ENCODE measurements at places on chromosomes 7 and 10.
A peak's percentile ranks its signal among the peaks of the same experiment; 100 is the strongest.

DNA sequence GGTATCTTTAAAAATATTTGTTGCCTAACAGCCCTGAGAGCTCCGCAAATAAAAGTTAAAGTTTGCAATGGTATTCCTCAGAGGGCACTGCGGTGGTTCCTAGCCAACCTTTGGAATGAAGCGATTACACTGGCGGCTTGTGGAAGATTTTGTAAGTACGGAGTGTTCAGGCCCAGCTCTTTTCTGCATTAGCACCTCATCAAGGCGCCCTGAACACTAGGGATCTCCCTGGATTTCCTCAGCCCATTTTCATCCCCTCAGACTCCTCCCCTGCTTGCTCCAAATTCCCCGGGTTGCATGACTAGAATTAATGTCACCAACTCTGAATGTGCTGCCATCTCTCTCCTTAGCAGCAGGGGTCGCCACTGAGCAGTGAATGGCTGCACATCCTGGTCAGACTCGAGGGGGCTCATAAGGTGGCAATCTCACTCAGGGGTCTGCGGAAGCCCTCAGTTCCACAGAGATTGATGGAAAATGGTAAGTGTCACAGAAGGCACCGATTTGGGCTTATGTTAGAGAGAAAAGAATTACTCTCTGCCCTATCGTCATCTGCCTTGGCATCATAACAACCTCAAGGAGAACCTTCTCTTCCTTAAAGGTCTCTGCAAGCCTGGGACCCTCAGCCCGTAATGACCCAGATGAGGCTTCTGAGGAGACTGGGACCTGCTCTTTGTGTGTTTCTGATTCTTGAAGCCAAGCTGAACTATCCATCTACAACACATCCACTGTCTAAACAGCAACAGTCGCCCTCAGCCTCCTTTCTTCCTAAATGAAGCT is 262.8 kb upstream of the AOAH start:
- DNase-seq, result peak; percentile 35

- no peak for DNase-seq
These were observed 2.0 kb downstream of the GFRA1 start for GRCh38 chr10:116270771-116271592.

- DNase-seq, result no peak
These were observed 32.6 kb downstream of the PHF14 start for GRCh38 chr7:11006291-11006690.

- DNase-seq, result peak; percentile 50
These were observed 2.3 kb upstream of the NOS3 start for GRCh38 chr7:150988230-150989226.

DNA sequence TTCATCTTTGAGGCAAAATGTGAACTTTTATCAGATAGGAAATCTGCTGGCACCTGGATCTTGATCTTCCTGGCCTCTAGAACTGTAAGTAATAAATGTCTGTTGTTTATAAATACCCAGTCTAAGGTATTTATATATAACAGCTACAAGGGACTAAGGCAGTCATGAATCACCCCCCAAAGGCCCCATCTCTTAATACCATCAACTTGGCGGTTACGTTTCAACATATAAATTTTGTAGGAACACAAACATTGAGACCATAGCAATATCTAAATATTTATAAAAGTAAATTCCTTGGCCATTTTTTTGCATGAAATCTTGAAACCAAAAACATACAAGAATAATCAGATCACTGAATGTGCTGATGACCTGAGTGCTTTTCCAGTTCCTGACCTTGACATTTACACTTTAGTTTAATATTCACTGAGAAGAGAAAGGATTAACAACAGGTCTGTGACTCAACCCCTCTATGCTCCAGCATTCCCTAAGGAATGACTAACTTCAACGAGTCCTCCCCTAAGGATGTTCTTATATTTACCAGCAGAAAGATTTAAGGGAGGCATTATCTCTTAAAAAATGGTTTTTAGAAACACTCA is 1438.5 kb upstream of the CELF2 start:
- DNase-seq, result no peak

DNA sequence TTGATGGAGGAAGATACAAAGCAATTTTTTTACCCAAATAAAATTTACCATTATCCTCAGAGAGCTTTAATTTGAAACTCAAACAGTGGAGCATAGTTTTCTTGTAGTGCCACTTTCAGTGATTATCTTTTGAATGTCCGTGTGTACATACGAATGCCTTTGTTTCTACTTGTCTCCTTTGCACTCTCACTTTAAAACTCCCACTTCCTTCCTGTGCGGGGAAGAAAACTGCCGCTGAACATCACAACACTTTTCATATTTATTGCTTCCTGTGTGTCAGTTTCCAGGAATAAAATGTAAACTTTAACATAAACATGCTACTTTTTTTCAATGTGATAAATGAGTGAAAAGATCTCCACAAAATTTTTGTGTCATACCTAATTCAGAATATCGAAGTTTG is 102.4 kb downstream of the SEMA3A start:
- DNase-seq, result no peak

DNA sequence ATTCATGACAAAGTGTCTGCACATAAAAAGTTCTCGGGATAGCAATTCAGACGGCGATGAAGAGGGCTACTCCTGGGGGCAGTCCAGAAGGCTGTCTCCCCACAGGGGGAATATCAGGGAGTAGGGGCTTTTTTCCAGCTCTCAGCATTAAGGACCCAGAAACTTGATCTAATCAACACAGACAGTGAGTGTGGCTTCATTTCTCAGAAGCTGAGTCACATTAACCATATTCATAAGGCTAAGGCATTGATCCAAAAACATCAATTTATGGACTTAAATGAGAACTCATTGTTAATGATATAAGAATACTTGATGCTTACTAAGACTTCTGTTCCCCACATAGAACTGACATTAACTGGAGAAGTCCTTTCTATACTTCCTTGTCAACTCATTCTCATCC is 87.5 kb upstream of the AOAH start:
- DNase-seq, result no peak

DNA sequence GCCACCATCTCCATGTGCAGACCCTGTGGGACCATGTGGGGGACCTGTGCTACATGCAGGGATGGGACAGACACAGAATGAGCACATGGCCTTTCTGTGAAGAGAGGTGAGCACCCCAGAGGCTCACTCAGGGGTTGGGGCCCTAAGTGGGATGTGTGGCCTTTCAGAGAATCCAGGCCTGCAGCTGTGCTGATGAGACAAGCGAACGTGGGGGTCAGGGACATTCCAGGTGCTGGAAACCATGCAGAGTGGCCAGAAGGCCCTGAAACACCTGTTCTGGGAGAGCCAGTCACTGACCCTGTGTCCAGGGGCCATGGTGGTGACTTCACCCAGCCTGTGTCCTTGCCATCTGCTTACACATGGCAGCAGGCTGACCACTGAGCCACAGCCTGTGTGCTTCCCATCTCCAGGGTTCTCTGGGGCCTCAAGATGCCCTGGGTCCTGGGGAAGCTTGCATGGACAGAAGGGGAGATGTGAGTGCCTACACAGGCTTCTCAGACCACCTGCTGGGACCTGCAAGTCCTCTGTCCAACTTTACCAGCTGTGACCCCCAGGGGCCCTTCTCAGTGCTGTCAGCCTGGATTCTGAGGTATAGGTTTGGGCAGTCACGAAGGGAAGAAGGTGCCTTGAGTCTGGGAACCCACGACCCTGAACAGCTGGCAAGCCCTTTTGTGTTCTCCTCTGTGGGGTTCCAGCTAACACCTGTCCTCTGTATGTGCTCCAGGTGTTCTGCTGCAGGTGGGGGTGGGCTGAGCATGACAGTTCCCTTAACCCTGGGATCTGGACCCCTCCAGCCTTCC is 17.6 kb downstream of the RAMP3 start:
- DNase-seq, result no peak

Data from activated CD4-positive, alpha-beta T cell treated with anti-CD3 and anti-CD28 coated beads, Interleukin-2, amount 50 U/mL, for 24 hours (primary cell).